ENCODE measurements at places on chromosomes 2 and 18.

GRCh38 chr2:222295368-222296062, 3.3 kb downstream of the PAX3 start:
- no peak for DNase-seq

GRCh38 chr2:97658691-97659157, 5.1 kb downstream of the ACTR1B start:
- no peak for DNase-seq

GRCh38 chr2:232026910-232027309, 65.4 kb downstream of the DIS3L2 start:
- no peak for DNase-seq

GRCh38 chr18:9947248-9947647, 33.4 kb downstream of the VAPA start:
- no peak for DNase-seq

DNA sequence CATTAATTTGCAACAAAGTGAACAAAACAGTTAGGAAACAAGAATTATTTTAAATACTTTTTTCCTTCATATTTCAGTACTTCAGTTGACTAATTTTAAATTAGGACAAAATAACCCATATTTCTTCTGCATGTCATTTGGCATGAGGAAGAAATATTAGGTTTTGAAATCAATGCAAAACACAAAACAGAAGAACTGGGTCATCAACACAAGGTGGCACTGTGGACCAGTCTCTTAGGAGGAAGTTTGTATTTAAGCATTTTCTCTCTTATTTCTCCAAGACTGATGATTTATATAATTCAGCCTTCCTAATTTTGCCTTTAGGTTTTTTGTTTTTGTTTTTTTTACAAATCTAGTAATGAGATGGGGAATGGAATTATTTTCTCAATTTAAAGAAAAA, 352.8 kb upstream of the KCNH7 start:
- no peak for DNase-seq

DNA sequence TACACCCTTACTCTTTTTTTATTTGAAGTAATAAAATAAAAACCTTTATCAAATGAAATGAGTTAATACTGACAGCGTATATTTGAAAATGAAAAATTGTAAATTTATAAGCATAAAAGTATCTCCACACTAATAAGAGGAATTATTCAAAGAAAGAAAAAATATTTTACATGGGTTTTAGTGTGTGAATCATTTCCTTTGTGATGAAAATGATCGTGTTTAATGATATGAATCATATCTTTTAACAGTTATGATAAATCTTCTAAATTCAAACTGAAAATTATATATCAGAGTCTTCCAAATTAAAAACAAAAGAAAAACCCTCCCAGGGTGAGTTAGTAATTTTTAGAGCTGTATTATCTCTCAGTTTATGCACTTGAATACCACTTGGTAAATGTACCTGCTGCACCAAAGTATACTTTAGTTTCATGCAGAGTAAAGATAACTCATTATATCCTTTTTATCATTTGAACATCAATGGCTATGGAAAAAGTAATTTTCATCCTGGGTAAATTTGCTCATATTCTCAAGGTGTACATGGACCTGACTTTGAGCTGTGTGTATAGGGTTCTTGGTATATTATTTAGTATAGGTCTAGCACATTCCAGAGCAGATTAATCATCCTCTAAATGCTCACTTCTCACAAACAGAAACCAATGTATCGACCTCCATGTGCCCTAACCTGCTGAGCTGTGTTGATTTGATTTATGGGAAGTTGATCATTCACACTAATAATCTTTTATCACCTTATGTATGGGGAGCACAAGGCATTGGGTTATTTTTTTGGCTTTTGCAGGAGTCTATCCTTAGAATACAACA, 98.7 kb upstream of the VWC2L start:
- DNase-seq: no peak

- no peak for DNase-seq
Measured at GRCh38 chr2:207662203-207662602, 37.0 kb upstream of the METTL21A start.

GRCh38 chr18:3716116-3716660, 266.2 kb downstream of the TGIF1 start:
- DNase-seq: no peak

- DNase-seq: no peak
Measured at GRCh38 chr2:218003981-218004419, 1.2 kb upstream of the TNS1 start.

DNA sequence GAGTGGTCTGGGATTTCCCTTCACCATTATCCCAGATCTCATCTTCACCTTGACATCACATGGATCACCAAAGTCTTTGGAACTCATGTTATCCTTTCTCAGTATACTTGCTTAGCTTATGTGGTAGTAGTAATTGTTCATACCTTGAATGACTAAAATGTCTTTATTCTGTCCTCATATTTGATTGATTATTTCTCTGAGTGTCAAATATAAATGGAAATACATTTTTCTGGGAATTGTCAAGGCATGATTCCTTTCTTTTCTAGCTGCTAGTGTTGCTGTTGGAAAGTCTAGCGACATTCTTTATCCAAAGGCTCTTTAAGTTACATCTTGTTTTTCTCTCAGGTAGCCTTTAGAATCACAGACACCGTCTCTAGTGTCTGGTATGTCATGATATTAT, 334.4 kb downstream of the CMPK2 start:
- DNase-seq: no peak

DNA sequence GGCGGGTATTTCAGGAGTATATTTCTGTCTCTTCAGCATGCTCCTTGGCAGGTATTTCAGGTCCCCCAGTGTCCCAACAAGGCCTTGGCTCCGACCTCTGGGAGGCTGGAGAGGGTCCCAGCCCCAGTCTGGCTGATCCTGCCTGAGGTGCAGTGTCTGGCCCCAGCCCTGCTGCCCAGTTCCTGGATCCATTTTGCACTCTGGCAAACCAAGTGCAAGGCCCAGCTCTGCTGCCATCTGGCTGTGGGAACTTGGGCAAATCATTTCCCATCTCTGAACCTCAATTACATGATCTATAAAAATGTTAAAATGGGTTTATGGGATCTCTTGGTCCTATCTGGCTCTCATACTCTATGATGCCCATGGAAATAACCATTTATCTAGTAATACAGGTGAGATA, 63.6 kb downstream of the ZBTB7C start:
- DNase-seq: no peak

GRCh38 chr2:120305296-120305695, 40.6 kb upstream of the INHBB start:
- DNase-seq: peak; percentile 68
